ENCODE measurements at places on chromosomes 3 and 15.
A peak's percentile ranks its signal among the peaks of the same experiment; 100 is the strongest.

DNA sequence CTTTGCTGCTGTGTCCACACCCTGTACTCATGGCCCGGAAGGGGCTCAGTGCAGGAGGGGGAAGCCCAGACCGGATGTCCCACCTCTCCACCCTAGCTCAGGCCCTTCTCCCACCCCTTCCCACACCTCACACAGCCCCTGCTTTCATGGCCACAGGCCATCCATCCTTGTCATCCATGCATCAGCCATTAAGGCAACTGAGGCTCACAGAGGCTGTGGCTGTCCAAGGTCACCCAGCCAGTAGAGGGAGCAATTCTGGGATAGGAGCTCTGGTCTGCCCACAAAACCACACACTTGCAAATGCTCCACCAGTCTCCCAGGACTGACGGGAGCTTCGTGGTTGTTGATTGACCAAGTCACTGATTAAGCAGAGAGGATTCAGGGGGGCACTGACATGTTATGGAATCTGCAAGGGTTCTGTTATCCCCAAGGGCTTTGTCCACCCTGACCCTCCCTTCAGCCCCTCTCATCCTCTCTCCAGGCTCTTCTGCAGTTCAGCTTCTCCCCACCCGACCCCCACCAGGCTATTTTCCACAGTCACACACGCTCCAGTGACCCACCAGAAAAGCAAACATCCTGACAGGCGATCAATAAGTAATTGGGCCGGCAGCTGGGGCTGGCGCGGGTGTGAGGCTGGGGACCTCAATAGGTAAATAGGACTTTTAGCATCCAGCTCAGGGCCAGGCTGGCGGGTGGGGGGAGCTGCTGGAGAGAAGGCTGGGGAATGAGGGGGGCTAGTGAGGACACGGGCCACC, 15.1 kb downstream of the LINGO1 start:
- DNase-seq, result no peak

- peak; percentile 12 for DNase-seq
Measured at GRCh38 chr15:38853608-38854007, 289.0 kb upstream of the RASGRP1 start.

DNA sequence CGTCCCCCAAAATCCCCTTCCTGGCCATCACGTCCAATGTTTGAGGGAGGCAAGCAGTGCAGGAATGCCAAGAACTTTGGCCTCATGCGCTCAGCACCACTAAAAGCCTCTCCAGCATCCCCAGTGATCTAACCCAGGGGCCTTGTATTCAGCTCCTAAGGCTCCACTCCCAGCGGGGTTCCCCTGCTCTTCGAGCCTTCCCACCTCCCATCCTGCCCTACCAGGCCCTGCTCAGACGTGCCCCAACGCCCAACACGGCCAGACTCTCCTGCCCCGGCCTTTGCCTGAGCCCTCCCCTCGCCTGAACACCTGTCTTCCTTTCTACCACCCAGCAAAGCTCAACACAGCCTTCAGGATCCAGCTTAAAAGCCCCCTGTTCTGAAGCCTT, 30.5 kb downstream of the PLXND1 start:
- DNase-seq, result no peak

DNA sequence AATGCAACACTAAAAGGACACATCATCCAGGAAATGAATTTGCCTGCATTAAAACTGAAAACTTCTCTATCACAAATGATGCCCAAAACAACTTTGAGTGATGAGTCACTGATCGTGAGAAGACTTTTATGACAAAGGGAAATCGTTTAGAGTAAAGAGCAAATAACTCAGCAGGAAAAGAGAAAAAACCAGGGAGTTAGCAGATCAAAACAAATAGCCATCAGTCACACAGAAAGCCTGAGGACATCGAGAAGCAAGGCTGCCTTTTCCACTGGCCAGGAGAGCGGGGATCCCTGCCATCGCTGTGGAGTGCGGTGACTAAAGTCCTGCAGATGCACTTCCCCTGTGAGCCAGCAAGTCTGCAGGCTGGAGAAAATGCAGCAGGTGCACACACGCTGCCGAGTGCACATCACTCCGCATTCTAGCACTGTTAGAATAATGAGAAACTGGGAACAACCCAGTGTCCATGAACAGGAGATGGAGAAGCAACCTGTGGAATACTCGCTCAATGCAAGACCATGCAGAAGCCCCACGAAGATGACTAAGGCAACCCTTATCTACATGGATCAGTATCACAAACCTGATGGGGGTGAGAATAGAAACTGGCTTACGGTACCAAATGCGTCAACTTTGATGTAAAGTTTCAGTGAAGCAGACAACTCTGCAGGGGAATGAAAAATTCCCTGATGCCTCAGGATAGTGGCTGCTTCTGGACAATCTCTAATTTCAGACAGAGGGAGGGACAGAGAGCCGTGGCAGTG, 86.4 kb downstream of the NSMCE3 start:
- no peak for DNase-seq

DNA sequence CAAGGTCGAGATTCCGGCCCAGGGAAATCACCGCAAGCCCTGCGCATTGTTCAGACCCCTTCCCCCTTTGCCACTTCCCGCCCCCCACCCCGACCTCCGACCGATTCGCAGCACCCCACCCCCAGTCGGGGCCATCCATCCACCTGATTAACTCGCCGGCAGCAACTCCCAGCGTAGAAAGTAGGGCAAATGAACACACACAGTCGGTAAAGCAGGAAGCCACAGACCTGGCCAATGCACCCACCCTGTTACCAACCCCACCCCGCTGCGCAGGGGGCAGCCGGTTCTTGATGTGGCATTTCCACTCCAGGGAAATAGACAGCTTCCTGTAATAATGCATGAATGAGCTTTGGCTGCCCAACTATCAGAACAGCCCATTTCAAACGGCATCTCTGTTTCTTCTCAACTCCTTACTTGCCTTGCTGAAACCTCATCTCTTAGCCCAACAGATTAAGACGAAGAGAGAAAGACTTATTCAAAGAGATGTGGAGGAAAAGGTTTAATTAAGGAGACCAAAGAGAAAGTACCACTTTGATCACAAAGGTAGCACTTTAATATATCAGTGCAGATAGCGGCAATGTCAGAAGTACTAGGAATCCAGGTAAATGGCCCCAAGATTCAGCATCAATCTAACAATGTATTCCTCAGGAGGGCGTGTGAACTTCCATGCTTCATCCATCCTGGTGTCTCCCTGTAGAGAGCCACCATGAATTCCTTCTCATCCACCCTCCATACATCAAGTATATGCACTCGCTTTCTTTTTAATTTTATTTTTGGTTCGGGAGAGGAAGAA, 1.9 kb downstream of the TNIK start:
- peak; percentile 6 for DNase-seq

- no peak for DNase-seq
Measured at GRCh38 chr3:38478901-38479300, 17.2 kb upstream of the EXOG start.

- DNase-seq, result no peak
Measured at GRCh38 chr3:126422571-126423091, 27.9 kb downstream of the CFAP100 start.

DNA sequence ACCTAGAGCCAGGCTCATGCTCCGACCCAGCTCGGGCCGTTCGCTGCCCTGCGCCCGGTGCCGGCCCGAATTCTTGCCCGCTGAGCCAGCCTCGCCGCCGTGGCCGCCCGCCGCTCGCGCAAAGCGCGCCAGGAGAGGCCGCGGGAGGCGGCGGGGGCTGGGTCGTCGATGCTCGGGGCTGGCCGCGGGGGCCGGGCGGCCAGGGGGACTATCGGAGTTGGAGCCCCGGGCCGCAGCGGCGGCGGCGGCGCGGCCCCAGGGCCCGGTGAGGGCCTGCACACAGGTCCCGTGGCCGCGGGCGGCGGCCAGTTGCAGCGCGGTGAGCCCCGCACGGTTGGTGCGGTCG, 1.1 kb downstream of the ANKRD63 start:
- DNase-seq, result no peak

- no peak for DNase-seq
Measured at GRCh38 chr3:46699676-46700523, 1.3 kb upstream of the TMIE start.

- DNase-seq, result no peak
Measured at GRCh38 chr3:68256635-68257223, 602.3 kb upstream of the SUCLG2 start.

- no peak for DNase-seq
Measured at GRCh38 chr15:85168642-85169173, 187.1 kb downstream of the PDE8A start.

- DNase-seq, result no peak
Measured at GRCh38 chr15:94177112-94177511, 54.2 kb upstream of the MCTP2 start.

DNA sequence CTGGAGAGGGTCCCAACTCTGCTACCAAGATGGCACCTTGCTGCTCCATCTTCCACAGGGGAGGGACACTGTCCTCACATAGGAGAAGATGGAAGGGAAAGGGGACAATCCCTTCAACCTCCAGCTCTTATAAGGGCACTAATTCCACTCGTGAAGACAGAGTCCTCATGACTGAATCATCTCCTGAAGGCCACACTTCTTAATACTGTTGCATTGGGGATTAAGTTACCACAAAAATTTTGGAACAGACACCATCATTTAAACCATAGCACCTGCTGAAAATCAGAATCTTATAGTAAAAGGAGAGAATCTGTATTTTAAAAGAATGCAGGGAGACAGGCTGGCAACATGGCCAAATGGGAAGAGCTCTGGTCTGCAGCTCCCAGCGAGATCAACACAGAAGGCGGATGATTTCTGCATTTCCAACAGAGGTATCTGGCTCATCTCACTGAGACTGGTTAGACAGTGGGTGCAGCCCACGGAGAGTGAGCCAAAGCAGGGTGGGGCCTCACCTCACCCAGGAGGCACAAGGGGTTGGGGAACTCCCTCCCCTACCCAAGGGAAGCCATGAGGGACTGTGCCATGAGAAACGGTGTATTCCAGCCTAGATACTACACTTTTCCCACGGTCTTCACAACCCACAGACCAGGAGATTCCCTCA, 69.4 kb upstream of the LIPC start:
- DNase-seq, result no peak

DNA sequence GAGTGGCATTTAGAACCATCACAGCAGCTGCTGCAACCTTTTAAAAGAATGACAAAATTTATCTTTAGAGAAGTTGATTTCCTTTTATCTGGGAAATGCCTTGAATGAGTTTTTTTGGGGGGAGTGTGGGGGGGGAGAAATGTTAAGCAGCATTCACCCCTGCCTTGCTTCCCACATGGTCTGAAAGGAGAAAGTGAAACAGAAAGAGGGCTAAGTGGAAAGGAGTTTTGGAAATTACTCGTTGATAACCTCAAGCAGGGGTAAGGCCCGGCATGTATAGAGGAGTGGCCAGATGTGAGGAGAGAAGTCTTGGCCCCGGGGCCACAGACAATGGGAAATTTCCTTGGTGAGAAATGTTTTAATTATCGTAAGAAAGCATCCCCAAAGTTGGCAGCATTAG, 23.5 kb downstream of the B3GALNT1 start:
- DNase-seq, result no peak

DNA sequence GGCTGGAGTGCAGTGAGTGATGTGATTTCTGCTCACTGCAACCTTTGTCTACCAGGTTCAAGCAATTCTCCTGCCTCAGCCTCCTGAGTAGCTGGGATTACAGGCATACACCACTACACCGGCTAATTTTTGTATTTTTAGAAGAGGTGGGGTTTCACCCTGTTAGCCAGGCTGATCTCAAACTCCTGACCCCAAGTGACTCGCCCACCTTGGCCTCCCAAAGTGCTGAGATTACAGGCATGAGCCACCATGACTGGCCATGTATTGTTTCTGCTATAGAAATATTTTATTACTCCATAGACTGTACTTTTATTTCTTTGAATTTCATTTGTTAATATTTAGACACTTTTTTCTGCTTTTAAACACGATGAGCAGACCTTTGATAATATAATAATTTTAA, 60.4 kb downstream of the GTF2E1 start:
- no peak for DNase-seq

DNA sequence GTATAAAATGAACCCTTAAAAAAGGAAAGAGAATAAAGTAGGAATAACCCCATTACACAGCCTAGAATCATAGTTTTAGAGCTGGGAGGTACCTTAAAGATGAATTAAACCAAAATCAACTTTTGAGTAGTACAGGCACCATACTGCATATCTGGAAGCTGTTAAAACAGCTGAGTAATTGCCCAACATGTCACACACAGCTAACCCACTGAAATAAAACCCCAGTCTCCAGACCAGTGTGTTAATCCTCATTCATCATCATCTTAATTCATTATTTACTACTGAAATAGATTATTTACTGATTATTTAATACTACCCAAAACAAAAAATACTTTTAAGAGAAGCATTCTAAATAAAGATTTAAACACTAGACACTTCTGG, 52.8 kb downstream of the GPR160 start:
- DNase-seq, result no peak

All from hepatic stellate cell (primary cell).